ENCODE measurements at places on chromosomes 7 and 10. TPM values are rescaled to one million over a fixed set of nuclear protein-coding genes. Genes with fewer than 3 reads are reported as not detected.

DNA sequence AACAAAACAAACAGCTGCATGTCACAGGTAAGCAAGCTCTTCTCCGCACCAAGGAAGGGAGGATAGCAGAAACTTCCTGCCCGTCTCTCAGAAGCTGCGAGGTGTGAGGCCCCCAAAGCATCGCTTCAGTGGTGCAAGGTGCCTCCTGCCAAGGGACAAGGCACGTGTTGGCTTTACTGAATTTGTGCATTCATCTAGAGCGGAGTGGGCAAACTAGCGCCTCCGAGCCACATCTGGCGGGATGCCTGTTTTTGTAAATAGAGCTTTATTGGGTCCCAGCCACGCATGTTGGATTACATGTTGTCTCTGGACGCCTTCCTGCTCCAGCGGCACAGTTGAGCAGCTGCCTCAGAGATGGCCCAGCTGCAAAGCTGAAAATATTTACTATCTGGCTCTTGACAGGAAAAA is 27.7 kb downstream of the PHYH start:
- peak overlapping the region; percentile 71 for H3K27ac ChIP-seq
- H3K4me1 ChIP-seq = peaks cover 5% of the 10 kb centered on the region
- H3K4me3 ChIP-seq = no peak overlapping the region
- DNase-seq = no peak
- H3K36me3 ChIP-seq = no peaks in the 10 kb centered on the region
- no peaks in the 10 kb centered on the region for H3K27me3 ChIP-seq

- H3K4me1 ChIP-seq = peaks cover 76% of the 10 kb centered on the region
- H3K36me3 ChIP-seq = no peaks in the 10 kb centered on the region
- H3K27me3 ChIP-seq = no peaks in the 10 kb centered on the region
Measured at GRCh38 chr7:155752756-155753445, 59.4 kb downstream of the SHH start.

- H3K36me3 ChIP-seq = no peaks in the 10 kb centered on the region
- H3K27ac ChIP-seq = no peak overlapping the region
- no peak for DNase-seq
- peaks cover 9% of the 10 kb centered on the region for H3K4me1 ChIP-seq
Measured at GRCh38 chr10:116312548-116312947, 11.7 kb upstream of the CCDC172 start.

GRCh38 chr7:37497576-37497975 is 48.9 kb upstream of the ELMO1 start:
- H3K4me1 ChIP-seq = no peaks in the 10 kb centered on the region
- no peak for DNase-seq
- H3K27me3 ChIP-seq = no peaks in the 10 kb centered on the region
- H3K27ac ChIP-seq = no peak overlapping the region
- H3K36me3 ChIP-seq = no peaks in the 10 kb centered on the region

DNA sequence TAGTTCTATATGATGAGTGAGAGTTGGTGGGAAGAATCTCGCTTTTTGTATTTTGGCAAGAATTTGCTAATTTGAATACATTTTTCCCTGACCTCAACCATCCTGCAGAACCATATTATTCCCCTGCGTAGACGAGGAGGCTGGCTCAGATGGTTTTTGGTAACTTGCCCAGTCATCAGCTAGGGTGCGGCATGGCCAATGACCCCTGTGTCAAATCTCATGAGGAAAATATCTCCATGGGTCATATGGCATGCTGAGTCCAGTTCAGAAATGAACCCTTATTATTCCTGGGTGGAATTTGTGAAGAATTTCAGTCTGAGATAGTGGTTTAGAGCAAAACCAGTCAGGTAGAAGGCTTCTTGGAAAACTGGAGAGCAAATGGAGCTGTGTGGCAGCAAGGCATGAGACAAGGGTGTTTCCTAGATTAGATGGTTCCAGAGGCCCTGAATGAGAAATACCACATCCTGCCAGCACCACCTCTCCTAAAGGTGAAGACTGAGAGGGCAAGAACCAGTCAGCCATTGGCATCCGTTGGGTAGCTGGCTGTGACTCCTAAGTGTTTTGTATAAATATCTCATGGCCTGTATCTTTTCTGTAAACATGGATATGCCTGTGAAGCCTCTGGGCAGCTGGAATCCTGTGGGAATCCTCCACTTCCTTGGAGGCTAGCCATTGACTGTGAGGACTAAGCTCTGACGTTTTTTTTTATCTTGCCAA is 5.8 kb upstream of the UPP1 start:
- no peak overlapping the region for H3K27ac ChIP-seq
- peaks cover 30% of the 10 kb centered on the region for H3K4me1 ChIP-seq
- no peaks in the 10 kb centered on the region for H3K27me3 ChIP-seq
- no peak for DNase-seq
- H3K36me3 ChIP-seq = no peaks in the 10 kb centered on the region
- peak overlapping the region; percentile 19 for H3K4me3 ChIP-seq

GRCh38 chr10:43197834-43198681 is 59.8 kb downstream of the CSGALNACT2 start:
- peak; percentile 16 for DNase-seq
- no peaks in the 10 kb centered on the region for H3K27me3 ChIP-seq
- H3K4me1 ChIP-seq = peaks cover 6% of the 10 kb centered on the region
- H3K27ac ChIP-seq = no peak overlapping the region
- H3K36me3 ChIP-seq = no peaks in the 10 kb centered on the region
- H3K4me3 ChIP-seq = no peak overlapping the region

DNA sequence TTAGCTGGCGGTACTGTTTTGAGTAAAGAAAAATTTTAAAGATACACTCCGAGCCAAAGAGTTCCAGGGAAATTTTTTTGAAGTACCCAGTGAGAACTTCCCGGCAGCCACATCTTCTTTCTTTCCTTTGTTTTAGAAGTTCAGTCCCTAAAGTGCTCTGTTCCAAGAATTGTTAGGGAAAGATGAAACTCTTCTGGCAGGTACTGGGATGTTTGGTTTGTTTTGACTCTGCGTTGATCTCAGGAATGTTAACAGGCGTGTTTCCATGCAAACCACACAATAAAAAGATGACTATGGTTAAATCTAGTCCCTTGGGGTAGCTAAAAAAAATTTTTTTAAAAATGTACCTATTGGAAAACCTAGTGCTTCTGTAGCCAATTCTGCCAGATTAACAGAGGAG is 224.7 kb upstream of the PHYHIPL start:
- H3K27ac ChIP-seq = no peak overlapping the region
- no peak for DNase-seq
- no peak overlapping the region for H3K4me3 ChIP-seq
- no peaks in the 10 kb centered on the region for H3K36me3 ChIP-seq
- peaks cover 7% of the 10 kb centered on the region for H3K27me3 ChIP-seq

DNA sequence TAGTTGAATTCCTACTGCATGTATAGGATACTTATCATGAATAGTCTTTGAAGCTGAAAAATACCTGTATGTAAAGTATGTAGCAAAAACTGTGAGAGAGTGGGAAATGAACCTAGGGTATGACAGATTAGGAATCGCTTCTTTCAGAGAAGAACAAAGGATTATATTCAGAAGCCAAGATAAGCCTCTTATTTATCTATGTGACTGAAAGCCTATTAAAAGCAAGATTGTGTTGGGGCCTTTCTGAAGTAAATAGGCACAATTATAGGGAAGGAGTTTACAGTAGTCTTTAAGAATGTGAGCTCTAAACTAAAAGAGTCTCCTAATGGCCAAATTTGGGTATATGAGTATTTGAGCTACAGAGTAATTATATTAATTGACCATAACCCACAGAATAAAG is 102.1 kb downstream of the MTERF1 start:
- H3K4me3 ChIP-seq = no peak overlapping the region
- H3K27ac ChIP-seq = no peak overlapping the region
- no peaks in the 10 kb centered on the region for H3K36me3 ChIP-seq

- H3K4me1 ChIP-seq = no peaks in the 10 kb centered on the region
- H3K4me3 ChIP-seq = no peak overlapping the region
- no peak overlapping the region for H3K27ac ChIP-seq
- peaks cover 28% of the 10 kb centered on the region for H3K27me3 ChIP-seq
- H3K36me3 ChIP-seq = no peaks in the 10 kb centered on the region
Measured at GRCh38 chr10:123538401-123539320, 127.5 kb upstream of the GPR26 start.

GRCh38 chr10:126684171-126684745 is 13.8 kb upstream of the C10orf90 start:
- H3K27ac ChIP-seq = no peak overlapping the region
- no peaks in the 10 kb centered on the region for H3K36me3 ChIP-seq
- H3K27me3 ChIP-seq = no peaks in the 10 kb centered on the region
- no peak for DNase-seq
- H3K4me3 ChIP-seq = no peak overlapping the region

DNA sequence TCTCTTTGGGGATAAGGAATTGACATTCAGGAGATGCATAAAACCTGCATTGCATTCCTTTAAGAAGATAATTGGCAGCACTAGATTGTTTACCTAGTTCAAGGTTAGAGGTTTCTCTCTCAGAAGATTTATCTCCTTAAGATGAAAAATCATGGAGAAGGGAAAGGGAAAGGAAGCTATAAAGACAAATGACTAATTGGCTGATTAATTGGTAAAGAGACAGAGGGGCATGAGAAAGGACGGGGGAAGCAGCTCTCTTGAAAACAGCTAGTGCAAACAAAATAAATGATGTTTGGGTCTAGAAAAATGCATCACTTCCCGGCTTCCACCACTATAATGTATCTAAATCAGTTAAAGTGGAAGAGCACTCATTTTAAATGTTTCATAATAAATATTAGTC is 941.2 kb downstream of the XPNPEP1 start:
- DNase-seq = no peak
- H3K27me3 ChIP-seq = no peaks in the 10 kb centered on the region
- H3K27ac ChIP-seq = no peak overlapping the region

GRCh38 chr10:69045441-69046300 is 42.2 kb upstream of the SRGN start:
- no peaks in the 10 kb centered on the region for H3K27me3 ChIP-seq
- no peaks in the 10 kb centered on the region for H3K36me3 ChIP-seq
- H3K4me3 ChIP-seq = peak overlapping the region; percentile 42
- DNase-seq = no peak
- peak overlapping the region; percentile 85 for H3K27ac ChIP-seq
- H3K4me1 ChIP-seq = peaks cover 54% of the 10 kb centered on the region

- peaks cover 33% of the 10 kb centered on the region for H3K4me1 ChIP-seq
- H3K27me3 ChIP-seq = no peaks in the 10 kb centered on the region
- H3K27ac ChIP-seq = no peak overlapping the region
- no peak overlapping the region for H3K4me3 ChIP-seq
- H3K36me3 ChIP-seq = peaks cover 47% of the 10 kb centered on the region
Measured at GRCh38 chr10:62067560-62067959, 166.1 kb downstream of the ARID5B start.

DNA sequence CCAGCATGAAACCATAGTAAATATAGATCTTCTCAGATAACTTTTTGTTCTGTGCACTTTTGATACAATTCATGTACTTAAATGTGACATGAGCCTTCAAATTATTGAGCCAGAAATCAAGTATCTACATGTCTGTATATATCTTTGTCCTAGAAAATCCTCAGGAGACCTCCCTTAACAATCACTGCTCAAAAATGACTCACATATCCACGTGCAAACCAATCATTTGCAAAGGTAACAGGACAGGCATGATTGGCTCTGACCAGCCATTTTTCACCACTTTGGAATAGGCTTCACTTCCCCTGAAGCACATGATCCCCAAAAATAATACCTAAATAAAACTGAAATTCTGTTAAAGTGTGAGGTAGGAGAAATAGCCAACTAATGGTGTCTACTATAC is 902.5 kb downstream of the PCDH15 start:
- no peaks in the 10 kb centered on the region for H3K4me1 ChIP-seq
- no peak for DNase-seq
- no peak overlapping the region for H3K27ac ChIP-seq
- H3K4me3 ChIP-seq = no peak overlapping the region

DNA sequence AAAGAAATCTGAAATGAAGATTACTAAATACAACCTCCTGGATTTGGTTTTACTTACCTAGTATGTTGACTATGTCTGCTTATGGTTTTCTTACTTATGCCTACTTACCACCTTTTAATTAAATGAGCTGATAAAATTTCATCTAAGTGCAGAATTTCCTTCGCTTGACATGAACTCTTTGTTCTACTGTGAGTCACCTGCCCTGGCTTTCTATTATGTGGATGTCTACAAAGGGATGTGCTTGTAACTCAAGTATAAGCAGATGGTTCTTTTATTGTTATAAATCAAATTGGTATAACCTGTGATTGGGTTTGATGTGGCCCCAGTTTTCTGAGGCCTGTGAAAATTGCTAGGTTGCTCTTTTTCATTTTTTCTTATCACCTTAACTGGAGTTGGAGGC is 389.1 kb upstream of the ANKRD30A start:
- H3K4me1 ChIP-seq = no peaks in the 10 kb centered on the region
- H3K36me3 ChIP-seq = no peaks in the 10 kb centered on the region
- no peak for DNase-seq
- no peak overlapping the region for H3K27ac ChIP-seq

DNA sequence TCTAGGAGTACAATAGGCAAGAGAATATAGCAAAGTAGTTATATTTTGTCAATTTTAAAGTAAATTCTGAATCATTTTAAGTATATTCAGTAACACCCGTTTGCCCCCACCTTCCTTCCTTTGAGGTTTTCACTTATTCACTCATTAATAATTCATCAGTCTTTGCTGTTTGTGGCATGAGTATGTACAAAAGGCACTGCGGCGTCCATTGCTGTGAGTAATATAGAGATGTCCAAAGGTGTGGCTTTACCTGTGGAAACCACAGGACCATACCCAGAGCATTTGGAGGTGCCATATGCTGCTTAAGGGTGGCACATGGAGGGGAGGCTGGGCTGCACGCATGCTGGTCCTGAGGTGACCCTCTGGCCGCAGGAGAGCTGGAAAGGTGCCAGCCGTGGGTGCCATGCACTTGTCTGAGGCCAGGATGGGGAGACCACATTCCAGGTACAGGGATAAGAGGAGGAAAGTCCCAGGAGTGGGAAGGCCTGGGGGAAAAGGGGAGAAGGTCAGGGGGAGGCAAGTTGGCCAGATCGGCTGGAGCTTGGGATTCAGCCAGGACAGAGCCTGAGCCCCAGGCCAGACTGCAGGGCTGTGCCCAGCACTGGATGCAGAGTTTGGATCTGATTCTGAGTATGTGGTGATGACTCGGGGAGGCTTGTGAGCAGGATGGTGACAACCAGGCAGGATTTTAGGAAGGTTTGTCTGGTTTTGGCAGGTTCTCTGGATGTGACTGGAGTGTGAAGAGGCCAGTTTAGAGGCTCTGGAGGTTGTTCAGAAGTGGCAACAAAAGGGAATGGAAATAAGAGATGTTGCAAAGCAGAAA is 223.4 kb downstream of the MGMT start:
- no peak for DNase-seq
- H3K36me3 ChIP-seq = peaks cover 6% of the 10 kb centered on the region
- H3K4me1 ChIP-seq = no peaks in the 10 kb centered on the region

DNA sequence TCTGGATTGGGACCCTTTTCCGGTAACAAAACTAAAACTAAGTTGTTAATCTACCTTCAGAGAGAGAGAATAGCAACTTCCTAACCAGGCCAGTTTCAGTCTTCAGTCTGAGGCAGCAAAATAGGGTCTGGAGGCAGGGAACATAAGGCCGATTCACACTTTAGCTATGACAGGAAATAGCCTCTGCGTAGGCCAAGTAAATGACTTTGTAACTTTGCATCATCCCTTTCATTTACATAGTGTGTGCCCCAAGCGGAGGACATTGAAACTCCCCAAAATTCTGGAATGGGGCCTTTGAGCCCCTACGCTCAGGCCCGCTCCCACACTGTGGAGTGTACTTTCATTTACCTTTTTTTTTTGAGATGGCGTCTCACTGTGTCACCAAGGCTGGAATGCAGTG is 1.7 kb upstream of the UPP1 start:
- peaks cover 7% of the 10 kb centered on the region for H3K36me3 ChIP-seq
- H3K4me3 ChIP-seq = peak overlapping the region; percentile 62
- peak overlapping the region; percentile 88 for H3K27ac ChIP-seq

The ASZ1 gene
- not detected for total RNA-seq

The LBX1 gene
- not detected for total RNA-seq

The ARHGEF5 gene
- 11.9 TPM for total RNA-seq

Data from naive thymus-derived CD8-positive, alpha-beta T cell (primary cell).